ENCODE measurements at places on chromosomes 4 and X.

DNA sequence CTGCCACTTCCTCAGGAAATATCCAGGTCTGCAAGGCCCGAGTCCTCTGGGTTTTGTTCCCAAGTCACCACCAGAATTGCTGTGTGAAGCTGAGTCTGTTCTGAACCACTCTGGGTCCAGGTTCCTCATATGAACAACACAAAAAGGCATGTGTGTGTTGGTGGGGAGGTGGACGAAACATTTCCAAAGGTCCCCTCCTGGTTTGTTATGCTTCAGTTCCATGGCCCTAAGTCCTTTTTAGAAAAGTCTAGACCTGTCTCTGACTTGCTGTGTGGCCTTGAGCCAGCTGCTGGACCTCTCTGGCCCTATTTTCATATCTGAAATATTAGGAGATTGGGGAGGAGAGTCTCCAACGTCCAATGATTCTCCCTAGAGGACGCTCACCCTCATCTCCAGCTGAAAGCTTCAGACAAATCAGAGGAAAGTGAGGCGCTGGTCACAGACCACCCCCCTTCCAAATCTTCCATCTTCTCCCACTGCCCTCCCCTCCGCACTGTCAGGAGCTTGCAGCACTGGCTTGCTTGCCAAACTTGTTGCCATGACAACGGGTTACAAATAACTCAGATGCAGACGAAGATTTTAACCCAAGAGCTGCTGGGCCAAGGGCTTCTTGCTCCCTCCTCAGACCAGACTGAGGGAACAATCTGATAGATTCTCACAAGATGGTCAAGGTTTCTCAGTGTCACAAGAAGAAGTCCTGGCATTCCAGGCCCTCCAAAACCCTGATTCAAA is 64.5 kb downstream of the SMC1A start:
- no peak for DNase-seq

DNA sequence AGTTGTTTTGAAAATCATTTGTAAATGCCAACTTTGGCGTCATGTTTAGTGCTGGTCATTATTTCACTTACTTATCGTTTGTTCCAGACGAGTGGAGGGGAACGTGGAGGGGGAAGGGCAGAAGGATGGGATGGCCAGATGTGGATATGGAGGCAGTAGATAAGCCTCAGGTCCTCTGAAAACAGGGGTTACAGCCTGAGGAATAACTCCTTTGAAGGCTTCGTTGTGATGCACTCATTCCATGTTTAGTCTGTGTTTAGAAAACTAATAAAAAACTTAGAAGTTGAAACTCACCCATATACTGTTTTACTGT is 1.1 kb downstream of the MOB1B start:
- DNase-seq = no peak

GRCh38 chr4:26028793-26029567 is 115.0 kb downstream of the SMIM20 start:
- no peak for DNase-seq

GRCh38 chrX:14028473-14028872 is 1.2 kb downstream of the GEMIN8 start:
- no peak for DNase-seq

GRCh38 chrX:6307156-6307555 is 78.5 kb upstream of the NLGN4X start:
- no peak for DNase-seq

DNA sequence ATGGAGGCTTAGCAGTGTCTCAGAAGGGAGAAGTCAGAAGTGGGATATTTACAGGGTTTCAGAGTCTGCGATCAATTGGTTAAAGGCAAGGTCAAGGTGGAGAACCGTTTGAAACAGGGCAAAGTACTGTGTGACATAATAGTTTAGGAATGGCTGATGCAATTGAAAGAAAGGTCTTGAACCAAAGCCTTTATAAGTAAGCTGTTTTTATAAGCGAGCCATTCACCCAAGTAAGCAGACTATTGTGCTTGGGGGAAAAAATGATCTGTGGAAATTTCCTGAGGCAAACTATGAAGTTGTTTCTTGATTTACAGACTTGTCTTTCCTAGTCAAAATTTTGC is 327.3 kb downstream of the CAMK2D start:
- DNase-seq = no peak

DNA sequence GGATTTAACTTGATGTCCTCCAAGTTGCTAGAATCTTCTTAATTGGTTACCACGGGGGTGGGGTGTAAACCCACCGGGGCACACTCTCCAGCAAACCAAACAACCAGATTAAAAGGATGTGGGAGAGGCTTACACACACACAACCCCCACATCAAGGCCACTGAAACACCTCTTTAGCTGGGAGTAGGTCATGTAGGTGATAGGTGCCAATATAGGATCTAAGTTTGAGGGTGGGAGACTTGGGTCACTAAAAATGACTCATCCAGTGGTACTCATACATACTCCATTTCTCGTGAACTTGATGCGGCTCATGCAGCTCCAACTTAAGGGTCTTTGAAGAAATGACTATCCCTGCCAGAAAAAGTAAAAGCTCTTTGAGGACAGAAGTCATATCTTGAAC is 20.5 kb upstream of the CD40LG start:
- no peak for DNase-seq

DNA sequence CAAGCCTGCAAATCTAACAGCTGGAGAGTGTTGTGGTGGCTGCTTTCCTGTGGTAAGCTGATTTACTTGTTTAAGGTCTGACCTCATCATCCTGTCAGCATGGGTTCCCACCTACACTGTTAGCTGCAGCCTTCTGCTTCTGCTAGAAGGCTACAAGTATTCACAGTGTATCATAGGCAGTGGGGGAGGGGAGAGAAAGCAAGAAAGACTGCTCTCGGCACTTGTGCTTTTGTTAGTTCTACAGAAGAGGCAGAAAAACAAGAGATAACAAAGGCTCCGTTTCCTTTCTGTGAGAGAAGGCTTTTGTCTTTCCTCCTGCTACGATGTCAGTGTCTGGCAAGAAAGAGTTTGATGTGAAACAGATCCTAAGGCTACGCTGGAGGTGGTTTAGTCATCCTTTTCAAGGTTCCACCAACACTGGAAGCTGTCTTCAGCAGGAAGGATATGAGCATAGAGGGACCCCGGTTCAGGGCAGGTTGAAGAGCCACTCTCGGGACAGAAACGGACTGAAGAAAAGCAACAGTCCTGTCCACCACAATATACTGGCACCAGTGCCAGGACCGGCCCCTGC is at the start of gene KLHL4:
Gene KLHL4 (plus strand): TSS at position 232 of the 571 bp plus-strand sequence. CDS start 92 bp downstream, at position 324.
- no peak for DNase-seq

GRCh38 chrX:150984169-150984824 is 1.2 kb downstream of the HMGB3 start:
- DNase-seq = no peak

DNA sequence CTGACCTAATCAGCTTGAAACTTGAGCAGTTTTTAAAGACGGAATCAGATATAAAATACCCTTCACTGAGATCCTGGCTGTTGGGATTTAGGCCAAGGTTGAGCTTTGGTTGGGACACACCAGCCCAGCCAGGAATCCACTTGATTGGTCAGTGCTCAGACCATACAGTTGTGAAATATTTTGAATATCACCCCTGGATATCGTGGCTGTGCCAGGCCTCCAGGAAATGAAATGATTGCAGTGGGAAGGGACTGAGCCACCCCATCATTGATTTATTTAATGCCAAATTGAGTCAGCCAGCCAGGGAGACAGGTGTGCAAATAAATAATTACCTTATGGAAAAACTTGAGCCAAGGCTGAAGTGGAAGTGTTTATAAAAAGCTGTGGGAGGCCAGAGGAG is 128.4 kb upstream of the SCML1 start:
- DNase-seq = no peak

Measured in GM04503 (cell line).